AML-193 (cell line): ENCODE measurements at places on chromosomes 5 and 9.

GRCh38 chr9:83019246-83019645 lies 43.7 kb downstream of the RASEF start:
- no peak for DNase-seq

DNA sequence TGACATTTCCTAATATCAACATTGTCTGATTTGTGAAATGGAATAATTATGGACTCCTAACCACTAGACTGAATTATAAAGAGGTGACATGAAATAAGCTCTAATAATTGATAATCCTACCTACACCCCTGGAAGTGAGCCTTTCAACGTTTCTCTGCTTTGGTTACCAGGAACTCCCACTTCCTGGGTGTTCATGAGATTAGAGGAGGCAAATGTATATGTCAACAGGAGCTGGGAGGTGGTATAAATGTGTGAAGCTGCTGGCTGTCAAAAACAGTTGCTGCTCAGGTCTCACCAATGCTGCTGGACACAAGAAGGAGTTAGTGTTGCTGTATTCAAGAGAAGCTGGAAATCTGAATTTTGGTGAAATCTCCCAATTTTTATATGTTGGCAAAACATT lies 96.8 kb downstream of the CAMK4 start:
- DNase-seq: no peak

DNA sequence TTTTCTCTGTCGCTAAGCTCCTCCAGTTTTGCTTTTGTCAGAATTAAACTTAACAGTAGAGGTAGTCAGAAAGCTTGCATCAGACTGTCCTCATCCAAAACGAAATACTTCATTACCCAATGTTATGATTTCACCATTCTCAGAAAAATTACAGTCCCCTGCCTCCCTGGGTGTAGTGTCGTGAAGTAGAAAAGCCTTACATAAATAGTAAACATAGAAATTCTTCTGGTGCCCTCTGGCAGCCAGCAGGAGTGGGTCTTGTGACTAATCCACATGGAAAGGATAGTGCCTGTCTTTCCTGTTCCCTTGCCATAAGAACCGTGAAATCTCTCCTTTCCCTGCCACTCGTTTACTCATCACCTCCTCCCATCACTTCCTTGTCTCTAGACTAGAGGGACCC lies 230.6 kb downstream of the GNA14 start:
- peak; percentile 62 for DNase-seq

GRCh38 chr9:89621031-89621430 lies 16.2 kb downstream of the GADD45G start:
- DNase-seq: no peak

DNA sequence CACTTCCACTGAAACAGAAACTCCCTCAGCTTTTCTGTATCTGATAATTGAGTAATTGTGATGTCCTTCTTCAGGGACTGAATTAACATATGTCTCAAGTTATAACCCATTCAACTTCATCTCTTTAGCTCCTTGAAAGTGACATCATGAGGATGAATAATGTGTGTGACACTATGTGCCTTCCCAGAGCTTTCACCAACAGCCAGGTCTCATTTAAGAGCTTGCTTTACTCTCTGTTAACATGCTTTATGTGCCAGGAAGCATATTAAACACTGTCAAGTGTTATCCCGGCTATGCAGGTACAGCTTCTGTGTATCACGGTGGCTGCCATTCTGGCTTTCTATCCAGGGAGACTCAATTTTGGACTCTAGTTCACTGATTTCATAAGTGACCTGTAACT lies 799.9 kb downstream of the CDH12 start:
- DNase-seq: no peak

GRCh38 chr9:93918061-93918460 lies 37.1 kb downstream of the BARX1 start:
- DNase-seq: no peak
